ENCODE measurements at places on chromosomes 5 and 9.

- DNase-seq: no peak
Observed at GRCh38 chr5:39191216-39191615, 28.1 kb downstream of the FYB1 start.

DNA sequence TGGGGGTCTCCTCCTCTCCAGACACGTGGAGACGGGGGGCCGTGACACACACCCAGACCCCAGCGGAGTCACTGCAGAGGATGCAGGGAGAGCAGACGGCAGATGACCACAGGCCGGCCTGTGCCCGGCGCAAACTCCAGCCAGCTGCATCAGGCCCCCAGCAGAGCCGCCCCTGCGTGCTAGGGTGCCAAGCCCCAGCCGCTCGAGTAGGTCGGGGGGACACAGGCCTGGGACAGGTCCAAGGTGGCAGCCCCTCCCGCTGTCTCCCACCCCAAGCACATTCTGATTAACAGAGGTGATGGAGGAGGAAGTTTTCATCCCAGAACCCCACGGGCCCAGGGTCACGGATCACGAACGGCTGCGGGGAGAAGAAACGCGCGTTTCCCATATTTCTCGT lies 14.4 kb downstream of the NACC2 start:
- no peak for DNase-seq

DNA sequence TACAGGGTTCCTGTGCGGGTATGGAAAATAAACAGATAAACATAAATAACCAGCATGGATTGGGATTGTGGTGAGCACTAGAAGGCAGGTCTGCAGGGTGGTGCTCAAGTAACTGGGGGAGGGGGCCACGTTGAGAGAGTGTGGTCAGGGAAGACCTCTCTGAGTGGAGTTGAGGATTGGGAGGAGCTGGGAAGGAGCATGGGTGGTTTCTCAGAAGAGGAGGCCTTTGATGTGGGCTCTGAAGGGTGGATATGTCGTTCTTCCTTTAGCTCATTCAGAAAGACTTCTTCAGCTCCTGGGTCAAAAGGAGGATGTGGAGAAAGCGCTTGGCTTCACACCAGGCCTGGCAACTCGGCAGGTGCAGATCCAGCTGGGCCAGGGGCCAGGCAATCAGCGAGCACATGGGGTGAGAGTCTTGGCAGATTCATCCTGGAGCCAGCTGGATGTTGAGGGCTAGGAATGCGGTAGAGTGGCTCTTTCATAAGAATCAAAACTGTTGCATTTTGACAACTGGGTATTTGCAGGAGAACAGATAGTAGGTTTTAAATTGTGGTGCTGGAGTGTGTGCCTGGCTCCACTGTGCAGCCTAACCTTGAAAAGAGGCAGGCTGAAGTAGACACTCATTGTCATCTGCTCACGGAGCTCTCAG lies 71.7 kb downstream of the PCSK5 start:
- DNase-seq: peak; percentile 31

- no peak for DNase-seq
Observed at GRCh38 chr9:112755016-112755427, 4.5 kb downstream of the SNX30 start.

DNA sequence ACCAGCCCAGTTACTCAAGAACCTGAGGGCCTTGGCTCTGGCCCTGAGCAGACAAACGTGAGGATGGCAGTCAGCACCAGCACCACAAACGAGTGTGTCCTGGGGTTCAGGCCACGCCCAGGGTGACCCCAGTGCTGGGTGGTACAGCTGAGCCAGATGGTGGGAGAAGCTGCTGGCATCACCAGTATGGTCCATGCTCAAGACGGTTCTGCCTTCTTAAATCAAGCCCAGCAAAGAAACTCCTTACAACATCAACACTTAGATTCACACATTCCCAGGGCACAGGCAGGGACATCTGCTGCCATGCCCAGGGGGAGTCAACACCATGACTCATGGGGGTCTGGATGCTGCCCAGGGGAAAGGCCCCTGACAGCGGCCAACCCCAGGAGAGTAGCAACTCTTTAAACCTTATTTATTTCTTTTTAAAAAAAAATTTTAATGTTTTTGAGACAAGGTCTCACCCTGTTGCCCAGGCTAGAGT lies 31.3 kb downstream of the IPPK start:
- DNase-seq: no peak

DNA sequence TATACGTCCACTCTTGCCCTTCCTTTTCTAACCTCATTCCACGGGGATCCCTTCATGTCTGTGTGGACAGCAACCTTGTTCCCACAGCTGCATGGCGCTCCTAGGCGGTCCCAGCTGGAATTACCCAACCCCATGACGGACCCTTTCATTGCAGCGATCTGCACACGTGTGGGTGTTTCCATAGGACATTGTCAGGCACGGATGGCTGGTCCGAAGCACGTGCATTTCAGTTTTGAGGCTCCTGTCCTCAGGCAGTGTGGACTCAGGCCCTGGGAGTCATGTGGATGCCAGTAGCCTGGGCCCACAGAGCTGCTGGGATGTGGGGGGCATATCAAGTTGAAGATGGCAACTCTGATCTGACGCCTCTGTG lies 15.0 kb downstream of the CARD19 start:
- no peak for DNase-seq

- DNase-seq: no peak
Observed at GRCh38 chr5:125367702-125368101, 621.3 kb upstream of the ZNF608 start.

- DNase-seq: no peak
Observed at GRCh38 chr9:25613709-25614108, 64.5 kb downstream of the TUSC1 start.

DNA sequence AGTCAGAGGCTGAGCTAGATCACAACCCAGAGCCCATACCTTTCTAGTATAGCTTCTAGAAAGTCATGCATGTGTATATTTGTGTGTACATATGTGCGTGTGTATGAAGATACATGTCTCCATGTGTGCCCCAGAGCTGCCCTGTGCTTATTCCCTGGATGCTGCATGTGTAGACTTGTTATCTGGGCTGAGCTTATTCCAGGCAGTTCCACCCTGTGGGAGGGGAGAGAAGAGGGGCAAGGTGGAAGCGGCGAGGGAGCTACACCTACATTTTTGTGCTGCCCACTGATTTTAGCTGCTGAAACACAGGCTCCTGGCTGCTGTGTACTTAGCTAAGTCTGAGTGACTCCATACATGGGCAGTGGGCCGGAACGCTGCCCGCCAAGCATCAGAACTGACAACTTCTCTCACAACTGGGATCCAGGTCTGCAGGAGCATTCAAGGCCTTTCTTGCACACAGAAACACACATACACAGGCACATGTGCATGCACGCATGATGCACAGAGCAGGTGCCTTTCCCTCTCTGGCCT lies 38.0 kb upstream of the XPA start:
- DNase-seq: no peak

DNA sequence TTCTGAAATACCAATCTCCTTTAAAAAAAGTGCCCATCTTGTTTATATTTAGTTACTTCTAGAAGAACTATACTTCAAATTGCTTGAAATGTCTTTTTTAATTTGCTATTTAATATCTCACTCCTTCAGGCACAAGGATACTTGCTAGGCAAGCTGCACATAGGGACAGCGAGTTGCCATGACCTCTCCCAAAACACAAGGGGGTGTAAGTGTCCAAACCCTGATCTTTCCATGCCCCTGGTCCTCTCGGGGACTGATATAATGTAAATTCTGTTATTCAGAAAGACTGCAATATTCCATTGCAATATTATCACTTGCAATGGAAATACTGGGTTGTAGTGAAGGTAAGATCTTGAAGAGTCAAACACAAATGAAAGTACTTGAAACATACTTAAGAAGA lies 480.4 kb downstream of the CETN3 start:
- no peak for DNase-seq

- no peak for DNase-seq
Observed at GRCh38 chr9:105975886-105976645, 281.7 kb downstream of the TMEM38B start.

GRCh38 chr5:58056546-58056945 lies 403.3 kb downstream of the PLK2 start:
- DNase-seq: no peak

GRCh38 chr5:163401271-163401670 lies 36.1 kb upstream of the CCNG1 start:
- no peak for DNase-seq

- no peak for DNase-seq
Observed at GRCh38 chr9:109969573-109970237, 189.7 kb downstream of the PALM2AKAP2 start.

- no peak for DNase-seq
Observed at GRCh38 chr5:127068493-127069214, 4.6 kb downstream of the C5orf63 start.

DNA sequence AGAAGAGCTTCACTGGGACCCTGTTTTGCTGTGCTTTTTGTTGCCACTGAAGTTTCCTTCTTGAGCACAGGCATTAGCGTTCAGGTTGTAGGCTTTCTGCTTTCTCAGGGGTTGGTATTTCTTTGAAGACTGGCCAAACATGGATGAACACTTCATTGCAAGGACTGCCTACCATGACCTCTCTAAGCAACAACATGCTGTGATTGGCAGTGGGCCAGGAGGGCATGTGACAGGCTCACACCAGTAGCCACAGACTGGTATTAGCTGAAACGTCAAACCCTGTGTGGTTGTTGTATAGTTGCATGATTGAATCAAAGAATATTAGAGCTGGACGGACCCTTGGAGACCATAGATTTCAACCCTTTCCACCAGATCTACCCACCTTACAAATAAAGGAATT lies 20.0 kb upstream of the MLANA start:
- no peak for DNase-seq

DNA sequence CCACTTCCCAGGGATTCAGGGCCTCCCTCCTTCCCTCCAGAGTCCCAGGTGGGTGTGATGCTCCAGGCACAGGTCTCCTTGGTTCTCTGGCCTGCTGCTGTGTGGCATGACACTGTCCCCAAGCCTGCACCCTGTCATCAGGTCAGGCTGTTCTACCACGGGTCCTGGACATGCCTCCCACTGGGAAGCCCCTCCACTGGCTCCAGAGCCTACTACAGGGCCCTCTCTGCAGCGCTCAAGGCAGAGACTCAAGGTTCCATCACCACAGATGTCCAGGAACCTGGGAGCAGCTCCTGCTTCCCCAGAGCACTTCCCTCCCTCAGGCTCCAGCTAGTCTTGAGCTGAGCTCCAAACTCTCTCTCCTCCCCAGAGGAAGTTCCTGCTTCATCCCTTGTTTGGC lies 237.3 kb downstream of the PBX3 start:
- DNase-seq: no peak

DNA sequence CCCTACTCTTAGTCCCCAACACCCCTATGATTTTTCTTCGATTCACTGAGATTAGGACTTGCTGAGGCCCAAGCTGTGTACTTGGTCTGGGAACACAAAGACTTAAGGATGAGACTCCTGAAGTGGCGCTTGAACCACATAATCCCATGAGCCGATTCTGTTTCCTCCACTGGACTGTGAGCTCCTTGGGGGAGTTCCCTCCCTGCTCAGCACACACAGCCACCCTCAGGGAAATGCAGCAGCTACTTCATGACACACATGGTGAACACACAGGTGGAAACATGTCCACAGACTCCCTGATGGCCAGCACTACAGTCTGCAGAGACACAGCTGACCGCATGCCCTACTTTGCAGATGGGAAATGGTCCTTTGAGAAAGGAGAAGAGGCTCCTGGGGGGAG lies 101.1 kb downstream of the C5orf15 start:
- no peak for DNase-seq

- DNase-seq: no peak
Observed at GRCh38 chr9:69433968-69434367, 109.0 kb downstream of the ENTREP1 start.

DNA sequence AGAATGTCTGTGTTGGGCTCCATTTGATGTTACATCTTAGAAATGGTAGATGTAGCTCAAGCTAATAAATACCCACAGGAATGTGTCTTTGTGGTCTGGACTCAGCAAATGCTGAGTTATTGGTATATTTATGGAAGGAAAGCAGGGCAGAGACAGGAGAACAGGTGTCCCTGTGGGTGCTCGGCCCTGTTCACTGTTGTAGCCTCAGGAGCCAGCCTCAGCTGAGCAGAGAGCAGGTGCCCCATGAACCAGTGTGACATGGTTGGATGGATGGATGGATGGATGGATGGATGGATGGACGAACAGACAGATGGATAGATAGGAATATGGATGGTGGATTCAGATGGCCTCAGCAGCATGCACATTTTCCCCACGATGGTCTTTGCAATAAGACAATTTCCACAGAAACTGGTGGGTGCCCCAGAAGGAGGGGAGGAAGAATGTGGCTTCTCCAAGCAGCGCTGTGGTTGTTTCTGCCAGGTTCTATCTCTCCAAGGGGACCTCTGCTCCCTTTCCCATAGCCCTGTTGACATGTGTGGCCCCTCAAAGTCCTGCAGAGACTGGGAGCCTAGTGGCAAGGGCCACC lies 8.2 kb upstream of the IRF1 start:
- DNase-seq: no peak

DNA sequence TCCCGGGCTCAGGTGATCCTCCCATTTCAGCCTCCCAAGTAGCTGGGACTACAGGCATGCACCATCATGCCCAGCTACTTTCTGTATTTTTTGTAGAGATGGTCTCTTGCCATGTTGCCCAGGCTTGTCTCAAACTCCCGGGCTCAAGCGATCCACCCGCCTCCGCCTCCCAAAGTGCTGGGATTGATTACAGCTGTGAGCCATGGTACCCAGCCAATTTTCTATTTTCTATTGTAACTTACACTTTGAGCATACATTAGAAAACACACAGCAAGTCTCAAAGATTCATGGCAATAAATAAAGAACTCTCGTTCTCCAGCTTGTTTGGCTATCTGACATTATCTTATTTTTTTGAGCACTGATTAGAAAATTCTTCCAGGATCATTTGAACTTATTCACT lies 228.7 kb downstream of the ADAMTS6 start:
- no peak for DNase-seq

GRCh38 chr9:135037521-135038250 lies 49.8 kb upstream of the OLFM1 start:
- DNase-seq: no peak

- DNase-seq: no peak
Observed at GRCh38 chr9:130116346-130116745, 55.9 kb upstream of the NCS1 start.

GRCh38 chr5:140329739-140330481 lies 16.5 kb downstream of the HBEGF start:
- DNase-seq: no peak

- DNase-seq: no peak
Observed at GRCh38 chr9:137326445-137327065, 24.5 kb upstream of the NRARP start.

GRCh38 chr9:137674307-137674975 lies 55.6 kb downstream of the EHMT1 start:
- no peak for DNase-seq

DNA sequence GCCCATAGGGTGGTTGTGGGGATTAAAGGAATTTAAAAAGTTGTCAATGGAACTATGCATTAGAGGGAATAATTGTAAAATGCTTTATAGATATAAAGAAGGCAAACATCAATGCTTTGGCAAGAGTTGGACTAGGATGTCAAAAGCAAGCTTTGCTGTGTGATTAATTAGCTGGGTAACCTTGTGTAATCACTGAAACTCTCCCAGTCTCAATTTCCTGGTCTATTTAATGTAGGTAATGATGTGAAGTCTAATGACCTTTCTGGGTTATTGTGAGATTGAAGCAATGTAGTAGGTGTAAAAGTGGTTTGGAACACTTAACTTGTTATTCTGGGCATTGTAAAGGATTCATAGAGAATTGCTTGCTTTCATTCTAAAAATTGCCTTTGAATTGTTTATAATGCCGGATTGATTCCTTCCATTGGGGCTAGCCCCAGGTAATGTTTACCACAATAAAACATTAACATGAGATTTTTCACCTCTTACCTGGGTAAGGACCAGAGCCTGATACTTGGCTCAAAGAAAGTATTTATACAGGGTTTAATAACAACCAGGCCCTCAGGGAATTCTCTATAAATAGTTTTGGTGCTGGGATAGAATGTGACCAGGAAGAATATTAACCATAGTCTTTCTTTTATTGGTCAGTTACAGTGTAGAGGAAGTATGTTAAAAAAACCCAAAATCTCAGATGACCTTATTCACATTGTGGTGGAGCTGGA lies 30.0 kb upstream of the CLINT1 start:
- no peak for DNase-seq

Data from NCI-H510A (cell line).